PC-9 (cell line): ENCODE measurements at places on chromosomes 2 and 18. TPM values are rescaled to one million over a fixed set of nuclear protein-coding genes. Genes with fewer than 3 reads are reported as not detected.
A peak's percentile ranks its signal among the peaks of the same experiment; 100 is the strongest.

- no peak overlapping the region for H3K27ac ChIP-seq
- H3K27me3 ChIP-seq = no peaks in the 10 kb centered on the region
- no peak overlapping the region for H3K4me3 ChIP-seq
- no peaks in the 10 kb centered on the region for H3K4me1 ChIP-seq
- no peak for DNase-seq
Measured at GRCh38 chr18:61770279-61770678, 122.5 kb downstream of the RNF152 start.

DNA sequence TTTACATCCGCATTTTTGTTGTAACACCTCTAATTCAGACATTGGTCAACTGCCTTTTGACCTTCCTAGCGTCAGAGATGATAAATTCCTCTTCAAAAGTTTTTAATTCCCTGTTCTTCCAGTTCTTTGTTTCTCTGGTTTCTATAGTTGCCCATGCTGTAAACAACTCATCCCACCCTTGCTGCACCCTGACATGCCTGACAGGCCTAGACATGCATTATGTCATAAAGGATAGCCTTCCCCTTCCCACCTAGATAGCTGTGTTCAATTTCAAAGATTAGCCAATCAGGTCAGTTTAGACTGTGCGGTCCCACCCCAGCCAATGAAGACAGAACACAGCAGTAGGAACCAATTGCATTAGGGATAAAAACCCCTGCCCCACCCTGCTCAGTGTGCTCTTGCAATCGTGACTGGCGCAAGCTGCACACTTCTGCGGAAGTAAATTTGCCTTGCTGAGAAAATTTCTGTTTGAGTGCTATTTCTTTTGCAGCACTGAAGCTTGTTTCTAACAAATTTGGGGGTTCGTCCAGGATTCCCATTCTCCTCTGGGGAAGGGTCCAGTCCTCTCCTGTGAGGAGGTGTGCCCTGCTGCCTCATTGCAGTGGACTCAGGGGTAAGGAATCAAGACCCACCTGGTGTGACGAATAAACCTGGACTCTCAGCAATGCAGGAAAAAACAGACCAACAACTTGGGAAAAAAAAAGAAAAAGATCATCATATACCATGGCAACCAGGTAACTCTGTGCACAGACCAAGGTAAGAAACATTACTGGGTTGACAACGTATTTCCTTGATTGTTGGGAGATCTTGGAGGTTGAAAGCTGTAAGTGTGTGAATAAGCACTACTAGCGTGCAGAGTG, 9.1 kb upstream of the SAP130 start:
- peaks cover 12% of the 10 kb centered on the region; the same call in 1 of the 2 replicates for H3K4me1 ChIP-seq
- peak; percentile 33 for DNase-seq
- no peak overlapping the region for H3K27ac ChIP-seq
- no peaks in the 10 kb centered on the region for H3K36me3 ChIP-seq
- 0 out of 2 replicates have a peak, but pooled peaks cover 7% of the 10 kb centered on the region for H3K27me3 ChIP-seq
- no peak overlapping the region for H3K4me3 ChIP-seq

GRCh38 chr18:79518028-79518682, 122.4 kb downstream of the NFATC1 start:
- H3K36me3 ChIP-seq = no peaks in the 10 kb centered on the region
- no peak overlapping the region for H3K4me3 ChIP-seq
- no peak overlapping the region for H3K27ac ChIP-seq
- peaks cover 41% of the 10 kb centered on the region for H3K27me3 ChIP-seq
- DNase-seq = no peak

- H3K27me3 ChIP-seq = no peaks in the 10 kb centered on the region
- H3K4me3 ChIP-seq = peak overlapping the region; percentile 31; the same call in 1 of the 2 replicates
- H3K4me1 ChIP-seq = no peaks in the 10 kb centered on the region
- no peaks in the 10 kb centered on the region for H3K36me3 ChIP-seq
- H3K27ac ChIP-seq = no peak overlapping the region
Measured at GRCh38 chr2:209208211-209208610, 215.6 kb upstream of the MAP2 start.

GRCh38 chr2:152432206-152432653, 97.3 kb downstream of the FMNL2 start:
- H3K27ac ChIP-seq = peak overlapping the region; percentile 85
- DNase-seq = no peak
- peaks cover 30% of the 10 kb centered on the region for H3K4me1 ChIP-seq
- no peak overlapping the region for H3K4me3 ChIP-seq
- 0 out of 2 replicates have a peak, but pooled peaks cover 5% of the 10 kb centered on the region for H3K36me3 ChIP-seq

- DNase-seq = no peak
- H3K27ac ChIP-seq = no peak overlapping the region
- H3K4me3 ChIP-seq = no peak overlapping the region
Measured at GRCh38 chr2:179266271-179266670, 1.6 kb upstream of the SESTD1 start.

DNA sequence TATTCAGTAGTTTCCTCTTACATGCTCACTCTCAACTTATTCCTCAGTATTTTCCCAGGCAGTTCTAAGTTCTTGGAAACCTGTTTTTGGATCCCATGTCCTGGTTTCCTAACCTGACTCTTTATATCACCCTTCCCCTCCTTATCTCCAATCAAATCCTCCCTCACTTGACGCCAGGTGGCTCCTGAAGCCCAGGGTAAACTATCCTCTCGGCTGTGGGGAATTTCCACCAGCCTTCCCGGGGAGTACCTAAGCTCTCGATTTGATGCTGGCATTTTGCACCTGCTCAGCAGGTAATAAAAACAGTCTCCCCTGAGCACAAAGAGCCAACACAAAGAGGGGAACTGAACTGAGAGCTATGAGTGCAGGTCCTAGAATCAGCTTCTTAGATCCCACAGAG, 538.0 kb downstream of the SLC4A3 start:
- H3K4me1 ChIP-seq = no peaks in the 10 kb centered on the region
- no peak overlapping the region for H3K4me3 ChIP-seq

- H3K27ac ChIP-seq = no peak overlapping the region
- no peaks in the 10 kb centered on the region for H3K4me1 ChIP-seq
Measured at GRCh38 chr18:63302220-63302619, 17.3 kb downstream of the BCL2 start.

- no peaks in the 10 kb centered on the region for H3K27me3 ChIP-seq
- H3K4me3 ChIP-seq = no peak overlapping the region
- DNase-seq = no peak
- H3K36me3 ChIP-seq = no peaks in the 10 kb centered on the region
- no peaks in the 10 kb centered on the region for H3K4me1 ChIP-seq
Measured at GRCh38 chr18:26863921-26864497, 1.5 kb downstream of the AQP4 start.

DNA sequence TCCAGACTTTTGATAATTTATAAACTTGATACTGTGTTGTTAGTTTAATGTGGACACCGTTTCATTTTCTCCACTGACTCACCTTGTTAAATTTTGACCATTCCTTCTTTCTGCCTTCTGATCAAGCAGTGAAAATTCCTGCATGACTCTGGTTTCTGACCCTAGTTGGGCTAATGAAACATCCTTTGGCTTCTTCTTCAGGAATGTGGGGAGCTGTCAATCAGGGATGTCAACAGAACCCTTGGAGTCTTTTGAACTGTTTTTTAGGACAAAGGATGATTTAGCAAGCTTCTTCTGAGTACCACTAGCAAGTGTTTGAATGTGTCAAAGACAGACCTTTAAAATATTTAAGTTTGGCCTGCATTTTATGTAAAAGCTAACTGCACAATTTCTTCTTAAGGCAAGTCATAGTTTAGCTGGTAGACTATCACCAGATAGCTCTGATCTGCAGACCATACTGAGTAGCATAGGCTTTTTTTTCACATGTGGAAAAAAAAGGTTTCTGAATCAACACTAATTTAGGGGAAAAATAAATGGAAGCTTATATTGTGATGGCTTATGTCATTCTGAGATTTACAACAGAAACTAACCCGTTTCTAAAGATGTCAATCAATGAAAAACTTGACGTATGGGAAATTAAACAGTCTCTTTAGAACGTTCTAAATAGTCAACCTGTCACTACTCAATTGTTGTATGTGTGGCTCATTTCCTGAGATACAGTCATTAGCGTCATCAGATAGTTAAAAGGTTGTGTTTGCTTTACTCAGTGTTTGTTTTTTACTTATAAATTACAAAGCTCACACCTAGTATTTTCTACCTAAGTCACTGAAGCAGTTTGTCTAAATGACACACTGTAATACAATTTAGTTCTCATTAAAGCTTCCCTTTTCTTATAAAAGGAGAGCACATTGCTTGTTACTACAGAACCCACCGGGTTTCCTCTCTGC, 311.4 kb downstream of the PTPRM start:
- no peak overlapping the region for H3K4me3 ChIP-seq
- peak; percentile 81 for DNase-seq
- H3K27ac ChIP-seq = peak overlapping the region; percentile 86
- no peaks in the 10 kb centered on the region for H3K36me3 ChIP-seq

DNA sequence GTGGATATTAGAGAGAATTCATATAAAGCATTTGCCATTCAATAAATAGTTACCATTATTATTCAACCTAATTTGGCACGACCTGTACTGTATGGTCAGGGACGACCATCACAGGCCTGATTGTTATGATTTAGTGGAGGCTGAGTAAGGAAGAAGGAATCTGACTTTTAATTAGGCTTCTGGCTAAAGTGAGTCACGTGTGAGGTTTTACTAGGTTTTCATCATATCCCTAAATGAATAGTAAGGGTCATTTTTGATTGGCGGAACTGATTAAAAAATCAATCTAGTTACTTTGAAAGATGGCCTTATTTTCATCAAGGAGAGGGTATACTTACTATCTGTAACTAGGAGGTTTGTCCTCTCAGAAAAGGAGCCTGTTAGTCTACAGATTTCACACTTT, 143.4 kb downstream of the ADCYAP1 start:
- no peak for DNase-seq
- peaks cover 6% of the 10 kb centered on the region; the same call in 1 of the 2 replicates for H3K4me1 ChIP-seq
- H3K27ac ChIP-seq = no peak overlapping the region
- H3K4me3 ChIP-seq = no peak overlapping the region

- H3K27ac ChIP-seq = no peak overlapping the region
- no peak overlapping the region for H3K4me3 ChIP-seq
- DNase-seq = no peak
Measured at GRCh38 chr2:11771971-11772615, 25.7 kb downstream of the LPIN1 start.

DNA sequence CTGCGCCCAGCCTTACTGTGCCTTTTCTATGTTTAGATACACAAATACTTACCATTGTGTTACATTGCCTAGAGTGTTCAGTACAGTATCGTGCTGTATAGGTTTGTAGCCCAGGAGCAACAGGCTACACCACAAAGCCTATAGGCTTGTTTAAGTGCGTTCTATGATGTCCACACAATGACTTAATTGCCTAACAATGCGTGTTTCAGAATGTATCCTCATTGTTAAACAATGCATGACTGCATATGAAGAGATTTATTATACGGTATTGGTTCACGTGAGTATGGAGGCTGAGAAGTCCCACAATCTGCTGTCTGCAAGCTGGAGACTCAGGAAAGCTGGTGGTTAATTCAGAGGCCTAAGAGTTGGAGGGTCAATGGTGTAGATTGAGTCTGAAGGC, 46.1 kb upstream of the MGAT4A start:
- no peak overlapping the region for H3K27ac ChIP-seq
- H3K36me3 ChIP-seq = no peaks in the 10 kb centered on the region
- H3K27me3 ChIP-seq = no peaks in the 10 kb centered on the region
- peaks cover 13% of the 10 kb centered on the region for H3K4me1 ChIP-seq

DNA sequence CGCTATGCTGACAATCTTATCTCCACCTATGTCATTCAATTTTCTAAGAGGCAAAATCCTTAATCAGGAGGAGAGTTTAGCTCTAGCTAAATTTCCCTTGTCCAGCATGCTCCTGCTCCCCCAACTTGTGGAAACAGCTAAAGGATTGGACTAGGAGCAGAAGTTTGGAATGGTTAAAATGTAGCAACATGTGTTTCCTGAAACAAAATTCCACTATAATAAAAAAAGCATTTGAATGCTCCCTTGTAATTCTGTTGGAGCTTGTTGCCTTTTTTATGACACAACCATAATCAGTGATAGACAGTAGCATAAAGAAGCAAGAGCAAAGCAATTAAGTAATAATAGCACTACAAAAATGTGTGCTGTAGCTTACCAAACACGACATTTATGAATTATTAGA, 6.9 kb downstream of the ACTR3 start:
- H3K4me3 ChIP-seq = no peak overlapping the region
- DNase-seq = no peak
- peaks cover 34% of the 10 kb centered on the region for H3K4me1 ChIP-seq

DNA sequence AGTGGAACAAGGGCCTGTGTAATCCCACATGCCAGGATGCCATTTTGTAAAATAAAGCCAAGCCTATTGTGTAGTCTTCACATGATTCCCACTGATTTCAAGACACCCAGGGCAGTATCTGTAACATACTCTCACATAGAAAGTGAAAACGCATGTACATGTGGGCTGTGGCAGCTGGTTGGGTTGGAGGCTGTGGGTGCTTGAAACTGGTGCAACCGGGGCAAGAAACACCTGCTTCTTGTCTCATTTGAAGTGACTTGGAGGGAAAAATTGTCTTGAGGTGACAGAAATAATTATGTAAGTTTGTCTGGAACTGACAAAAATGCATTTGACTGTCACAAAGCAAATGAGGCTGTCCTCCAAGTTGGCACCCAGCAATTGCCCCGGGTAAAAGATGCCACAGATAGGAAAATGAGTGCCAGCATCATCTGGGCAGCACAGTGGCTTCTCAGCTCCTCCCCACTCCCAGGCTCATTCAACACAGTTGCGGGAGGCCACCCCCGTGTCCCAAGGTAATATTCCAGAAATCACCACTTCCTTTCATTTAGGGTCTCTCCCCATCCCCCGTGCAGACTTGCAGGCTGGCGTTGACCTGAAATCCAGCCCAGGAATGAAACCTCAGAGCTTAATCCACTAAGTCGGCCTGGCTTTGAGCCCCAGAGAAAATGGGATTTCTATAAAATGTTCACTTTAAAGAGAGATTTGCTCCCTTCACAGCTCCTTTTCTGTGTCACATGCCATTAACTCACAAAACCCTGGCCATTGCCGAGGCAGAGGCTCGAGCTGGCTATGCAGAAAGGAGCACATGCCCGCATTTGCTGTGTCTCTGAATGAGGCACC, 293.9 kb upstream of the PARD3B start:
- H3K27ac ChIP-seq = no peak overlapping the region
- DNase-seq = no peak
- no peaks in the 10 kb centered on the region for H3K27me3 ChIP-seq
- H3K4me3 ChIP-seq = no peak overlapping the region
- H3K4me1 ChIP-seq = no peaks in the 10 kb centered on the region

DNA sequence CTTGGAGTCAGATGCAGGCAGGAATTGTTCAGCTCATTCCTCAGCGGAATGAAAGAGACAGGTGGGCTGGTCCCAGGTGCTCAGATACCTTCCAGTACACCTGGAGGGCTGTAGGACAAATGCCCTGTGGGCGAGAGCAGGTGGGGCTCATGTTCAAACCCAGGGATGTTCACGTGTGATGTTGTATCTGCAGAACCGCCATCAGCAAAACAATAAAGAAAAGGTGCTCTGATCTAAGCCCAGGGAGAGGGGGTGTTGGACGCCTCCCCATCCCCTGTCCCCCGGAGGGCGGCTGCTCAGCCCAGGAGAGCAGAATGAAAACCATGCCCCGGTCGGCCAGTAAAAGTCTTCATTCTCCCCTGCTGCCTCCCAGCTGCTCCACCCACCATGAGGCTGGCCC, 197.4 kb downstream of the HAUS1 start:
- no peaks in the 10 kb centered on the region for H3K36me3 ChIP-seq
- H3K27me3 ChIP-seq = no peaks in the 10 kb centered on the region
- peaks cover 21% of the 10 kb centered on the region for H3K4me1 ChIP-seq
- DNase-seq = no peak

GRCh38 chr2:10331702-10332401, 29.1 kb downstream of the HPCAL1 start:
- no peak for DNase-seq
- no peak overlapping the region for H3K4me3 ChIP-seq
- H3K27me3 ChIP-seq = no peaks in the 10 kb centered on the region

GRCh38 chr2:38160516-38160915, 84.6 kb upstream of the CYP1B1 start:
- no peaks in the 10 kb centered on the region for H3K36me3 ChIP-seq
- H3K27me3 ChIP-seq = no peaks in the 10 kb centered on the region
- no peak overlapping the region for H3K4me3 ChIP-seq
- no peak for DNase-seq

Gene TM4SF20
- total RNA-seq = not detected in 2 replicates

Gene IL1R1
- 5.0 and 6.5 TPM in 2 replicates for total RNA-seq

Gene HOXD3
- total RNA-seq = not detected in 2 replicates

Gene DDX1
- 54.2 and 70.7 TPM in 2 replicates for total RNA-seq
